ENCODE measurements at places on chromosomes 12 and 14. TPM values are rescaled to one million over a fixed set of nuclear protein-coding genes. Genes with fewer than 3 reads are reported as not detected.

Gene BIN2
- total RNA-seq, result 4.0 TPM

Gene PITPNM2
- 13.4 TPM for total RNA-seq

Gene EFS
- 9.6 TPM for total RNA-seq

Gene KRT2
- total RNA-seq, result not detected

Gene CIDEB
- total RNA-seq, result 5.0 TPM

Data from stomach (tissue), 19 donors.